ENCODE measurements at places on chromosomes 16 and 17.

GRCh38 chr16:12087901-12088421, 111.4 kb downstream of the SNX29 start:
- no peak for DNase-seq
- no peaks in the 10 kb centered on the region for H3K36me3 ChIP-seq
- H3K27ac ChIP-seq: peak overlapping the region; percentile 30

DNA sequence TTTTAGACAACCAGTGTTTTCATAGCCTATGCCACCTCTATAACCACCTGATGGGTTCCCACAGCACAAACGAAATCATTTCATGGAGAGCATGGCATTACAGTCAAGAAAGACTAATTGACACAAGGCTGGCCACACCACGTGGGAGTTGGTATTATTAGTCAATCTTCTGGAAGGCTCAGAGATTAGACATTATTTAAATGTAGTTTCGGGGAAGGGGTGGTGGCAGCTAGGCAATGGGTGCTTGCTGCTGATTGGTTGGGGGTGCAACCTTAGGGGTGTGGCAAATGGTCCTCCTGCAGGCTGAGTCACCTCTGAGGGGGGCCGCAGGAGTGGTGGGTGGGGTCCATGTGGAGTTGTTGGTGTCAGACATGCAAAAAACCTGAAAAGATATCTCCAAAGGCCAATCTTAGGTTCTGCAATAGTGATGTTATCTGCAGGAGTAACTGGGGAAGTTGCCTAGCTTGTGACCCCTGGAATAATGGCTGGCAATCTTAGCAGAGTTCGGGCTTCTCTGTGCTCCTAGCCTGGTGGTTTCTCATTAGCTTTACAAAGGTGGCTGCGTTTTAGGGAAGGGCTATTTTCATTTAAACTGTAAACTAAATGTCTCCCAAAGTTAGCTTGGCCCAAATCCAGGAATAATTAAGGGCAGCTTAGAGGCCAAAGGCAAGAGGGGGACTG, 4.6 kb downstream of the TEN1 start:
- no peak for DNase-seq
- no peak overlapping the region for H3K27ac ChIP-seq
- peaks cover 2% of the 10 kb centered on the region for H3K36me3 ChIP-seq
- H3K4me3 ChIP-seq: no peak overlapping the region
- no peaks in the 10 kb centered on the region for H3K4me1 ChIP-seq
- H3K27me3 ChIP-seq: no peaks in the 10 kb centered on the region

DNA sequence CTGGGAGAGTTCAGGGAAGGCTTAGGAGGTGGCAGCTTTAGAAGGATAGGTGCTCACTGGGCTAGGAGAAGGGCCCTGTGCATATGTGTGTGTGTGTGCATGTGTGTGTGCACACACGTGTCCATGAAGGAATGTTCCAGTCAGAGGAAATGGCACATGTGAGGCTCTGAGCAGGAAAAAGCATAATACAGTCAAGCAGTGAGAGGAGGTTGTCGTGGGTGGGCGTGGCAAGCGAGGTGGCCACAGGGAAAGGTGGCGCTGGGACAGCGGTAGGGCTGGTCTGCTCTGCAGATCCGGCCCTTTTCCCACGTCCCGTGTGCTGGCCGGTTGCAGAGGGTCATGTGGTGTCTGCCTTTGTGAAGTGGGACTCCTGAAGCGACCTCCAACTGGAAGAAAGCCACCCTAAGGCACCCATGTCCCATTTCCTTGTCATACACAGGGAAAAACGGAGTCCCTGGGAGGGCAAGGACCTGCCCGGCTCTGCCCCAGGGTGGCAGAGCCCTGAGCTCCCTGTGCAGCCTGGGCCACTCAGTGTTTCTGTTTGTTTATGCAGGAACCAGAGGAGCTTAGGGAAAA, 40.1 kb downstream of the NT5M start:
- no peaks in the 10 kb centered on the region for H3K4me1 ChIP-seq
- DNase-seq: no peak
- no peak overlapping the region for H3K27ac ChIP-seq
- no peaks in the 10 kb centered on the region for H3K36me3 ChIP-seq

DNA sequence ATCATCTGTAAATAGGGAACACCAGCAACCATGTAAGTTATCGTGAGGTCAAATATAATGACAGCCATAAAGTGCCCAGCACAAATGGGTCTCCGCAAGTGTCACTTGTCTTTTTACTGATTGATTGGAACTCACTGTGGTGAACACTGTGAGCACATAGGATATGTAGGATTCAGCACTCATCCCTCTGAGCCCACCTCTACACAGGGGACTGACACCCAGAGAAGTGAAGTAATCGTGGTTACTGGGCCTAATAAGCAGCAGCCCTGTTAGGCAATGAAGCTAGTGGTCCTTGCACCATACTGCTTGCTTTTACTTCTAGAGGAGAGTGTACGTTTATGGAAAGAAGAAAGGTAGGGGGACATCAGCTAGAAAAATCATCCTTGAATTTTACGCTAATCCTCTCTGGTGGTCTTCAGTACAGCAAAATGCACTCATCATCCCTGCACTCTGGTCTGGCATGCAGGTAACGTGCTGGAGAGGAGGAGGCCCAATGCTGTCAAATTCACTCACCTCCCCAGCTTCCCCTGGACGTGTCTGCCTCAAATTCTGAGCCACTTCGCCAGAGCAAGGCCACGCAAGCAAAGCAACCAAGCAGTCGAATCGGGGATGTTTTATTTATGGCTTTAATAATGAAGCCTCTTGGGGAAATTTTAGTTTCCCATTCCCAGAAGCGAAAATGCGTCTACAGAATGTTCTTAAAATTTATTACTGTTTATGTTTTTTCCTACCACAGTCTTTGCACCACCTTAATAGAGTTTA, 74.7 kb downstream of the YPEL2 start:
- no peak for DNase-seq
- H3K4me1 ChIP-seq: peaks cover 11% of the 10 kb centered on the region
- H3K27me3 ChIP-seq: no peaks in the 10 kb centered on the region
- H3K4me3 ChIP-seq: no peak overlapping the region
